ENCODE measurements at places on chromosomes 12 and 14.

DNA sequence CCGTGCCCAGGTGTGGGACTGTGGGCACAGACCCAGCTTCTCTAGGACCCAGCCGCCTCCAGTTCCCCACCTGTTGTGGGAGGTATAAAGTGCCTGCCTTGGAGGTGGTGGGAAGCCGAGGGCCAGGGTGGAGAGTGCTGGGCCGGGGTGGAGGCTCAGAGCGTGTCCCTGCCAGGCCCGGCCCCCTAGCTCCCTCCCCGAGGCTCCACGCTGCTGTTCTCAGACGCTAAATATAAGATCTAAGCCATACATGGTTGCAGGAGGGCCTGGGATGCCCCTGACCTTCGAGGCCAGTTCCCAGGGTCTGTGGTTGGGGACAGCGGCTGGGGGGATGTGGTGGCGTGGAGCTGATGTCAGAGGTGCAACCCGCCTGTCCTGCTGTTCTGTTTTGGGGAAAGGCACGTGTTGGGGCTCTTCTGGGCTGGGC lies 10.8 kb downstream of the INF2 start:
- DNase-seq, result no peak

GRCh38 chr12:89674326-89674942 lies 34.2 kb downstream of the ATP2B1 start:
- DNase-seq, result no peak

DNA sequence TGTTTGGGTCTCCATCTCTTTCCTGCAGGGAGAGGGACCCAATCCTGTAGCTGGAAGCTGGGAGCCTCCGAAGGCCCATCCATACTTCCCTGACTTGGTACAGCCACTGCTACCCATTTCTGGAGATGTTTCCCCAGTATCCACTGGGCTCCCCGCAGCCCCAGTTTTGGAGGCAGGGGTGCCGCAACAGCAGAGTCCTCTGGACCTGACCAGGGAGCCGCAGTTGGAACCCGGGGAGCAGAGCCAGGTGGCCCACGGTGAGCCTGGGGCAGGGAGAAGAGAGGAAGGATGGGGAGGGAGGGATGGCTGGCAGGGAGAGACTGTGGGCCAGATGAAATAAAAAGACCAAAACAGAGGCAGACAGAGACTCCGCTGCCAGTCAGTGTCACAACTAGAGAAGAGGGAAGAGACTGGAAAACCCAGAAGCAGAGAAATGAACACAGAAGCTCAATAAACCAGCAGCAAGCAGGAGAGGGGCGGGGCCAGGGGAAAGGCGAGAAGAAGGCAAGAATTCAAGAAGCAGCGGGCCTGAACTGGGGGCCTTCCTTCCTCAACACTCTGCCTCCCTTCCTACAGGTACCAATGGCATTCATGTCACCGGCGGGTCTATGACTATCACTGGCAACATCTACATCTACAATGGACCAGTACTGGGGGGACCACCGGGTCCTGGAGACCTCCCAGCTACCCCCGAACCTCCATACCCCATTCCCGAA lies 6.3 kb downstream of the LTBR start:
- no peak for DNase-seq

DNA sequence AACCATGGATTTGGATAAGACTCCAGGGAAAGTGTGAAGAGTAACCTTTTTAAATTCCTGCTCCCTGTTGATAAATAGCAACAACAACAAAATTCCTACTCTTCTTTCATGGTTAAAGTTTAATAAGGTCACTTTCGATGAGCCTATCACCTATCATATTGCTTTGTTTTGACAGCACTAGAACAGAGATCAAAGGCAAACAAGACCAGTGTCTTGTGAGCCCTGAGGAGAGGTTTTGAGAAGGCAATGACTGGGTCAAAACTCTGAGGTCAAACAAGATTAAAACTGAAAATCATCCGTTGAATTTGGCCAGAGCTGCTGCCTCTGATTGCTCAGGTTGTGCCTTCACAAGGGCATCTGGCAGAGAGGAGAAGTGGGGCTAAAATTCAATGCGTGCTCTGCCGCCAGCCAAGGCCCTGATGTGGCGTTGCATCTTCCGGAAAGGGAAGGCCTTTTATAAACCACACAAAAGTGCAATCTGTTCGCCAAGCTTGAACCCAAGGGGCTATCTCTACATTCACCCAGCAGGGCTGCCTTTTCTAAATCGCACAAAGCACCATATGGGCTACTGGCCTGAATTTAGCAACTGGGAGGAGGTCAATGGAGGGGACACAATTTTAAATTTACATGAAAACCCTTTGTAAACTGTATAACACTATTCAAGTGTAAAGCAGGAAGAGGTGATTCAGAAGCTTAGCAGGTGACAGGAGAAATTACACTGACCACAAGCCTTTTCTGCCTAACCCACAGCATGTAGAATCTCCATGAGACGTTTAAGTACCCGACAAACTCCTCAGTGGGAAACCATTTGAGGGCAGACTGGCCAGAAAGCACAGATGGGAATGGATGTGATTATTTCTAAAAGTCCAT lies 140.8 kb downstream of the DAD1 start:
- DNase-seq, result no peak

Measured in activated CD8-positive, alpha-beta memory T cell treated with anti-CD3 and anti-CD28 coated beads, Interleukin-2, amount 50 U/mL, for 48 hours (primary cell).